SK-N-SH (cell line): ENCODE measurements at places on chromosomes 7 and 10. TPM values are rescaled to one million over a fixed set of nuclear protein-coding genes. Genes with fewer than 3 reads are reported as not detected.

HSPA12A gene
- 2.9 and 3.3 TPM in 2 replicates for polyA plus RNA-seq

- no peak overlapping the region for H3K27ac ChIP-seq
- no peaks in the 10 kb centered on the region for H3K27me3 ChIP-seq
- H3K4me3 ChIP-seq, result no peak overlapping the region
- no peaks in the 10 kb centered on the region for H3K36me3 ChIP-seq
- DNase-seq, result no peak
These were observed 66.5 kb upstream of the SLC35G1 start for GRCh38 chr10:93827056-93827804.

- H3K36me3 ChIP-seq, result no peaks in the 10 kb centered on the region
- H3K27me3 ChIP-seq, result no peaks in the 10 kb centered on the region
- H3K4me1 ChIP-seq, result peaks cover 17% of the 10 kb centered on the region; the same call in 1 of the 2 replicates
- no peak overlapping the region for H3K27ac ChIP-seq
- DNase-seq, result no peak
These were observed 109.8 kb downstream of the SH3PXD2A start for GRCh38 chr10:103745341-103746247.

DNA sequence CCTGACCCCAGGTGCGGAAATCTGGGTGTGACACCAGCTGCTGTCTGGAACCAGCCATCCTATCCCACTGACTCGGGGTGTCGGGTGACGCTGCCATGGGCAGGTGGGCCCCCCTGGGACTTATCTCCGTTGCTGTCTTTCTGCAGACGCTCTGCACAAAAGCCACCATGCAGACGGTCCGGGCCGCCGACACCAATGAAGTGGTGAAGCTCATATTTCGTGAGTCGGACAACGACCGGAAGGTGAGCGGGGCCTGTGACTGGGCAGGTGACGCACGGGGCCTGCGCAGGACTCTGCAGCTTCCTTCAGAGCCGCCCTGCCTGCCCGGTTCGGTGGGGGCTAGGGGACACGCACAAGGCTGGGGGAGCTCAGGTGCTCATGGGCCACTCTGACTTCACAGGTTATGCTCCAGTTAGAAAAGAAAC lies 36.6 kb downstream of the NKX6-2 start:
- no peak overlapping the region for H3K27ac ChIP-seq
- no peaks in the 10 kb centered on the region; the same call in 1 of the 2 replicates for H3K36me3 ChIP-seq
- no peak overlapping the region for H3K4me3 ChIP-seq
- DNase-seq, result no peak
- no peaks in the 10 kb centered on the region for H3K27me3 ChIP-seq

DNA sequence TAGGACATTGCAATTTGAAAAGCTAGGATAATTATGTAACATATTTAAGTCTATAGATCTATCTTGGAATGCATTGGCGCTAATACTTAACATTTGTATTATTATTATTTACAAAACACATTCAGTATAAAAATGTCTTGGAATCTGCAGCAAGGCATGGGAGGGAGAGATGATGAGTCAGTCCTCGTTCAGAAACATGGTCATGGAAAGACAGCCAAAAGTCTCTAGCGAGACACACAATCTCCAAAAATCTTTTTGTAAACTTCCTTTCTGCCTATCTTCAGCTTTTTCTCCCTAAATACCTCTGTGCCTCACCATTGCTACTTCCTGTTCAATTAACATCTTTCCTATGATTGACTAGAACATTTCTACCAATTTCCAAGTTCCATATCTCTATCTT lies 188.4 kb upstream of the CACNA2D1 start:
- no peaks in the 10 kb centered on the region for H3K4me1 ChIP-seq
- H3K27me3 ChIP-seq, result no peaks in the 10 kb centered on the region
- no peak overlapping the region for H3K27ac ChIP-seq
- no peak for DNase-seq
- no peak overlapping the region for H3K4me3 ChIP-seq

DNA sequence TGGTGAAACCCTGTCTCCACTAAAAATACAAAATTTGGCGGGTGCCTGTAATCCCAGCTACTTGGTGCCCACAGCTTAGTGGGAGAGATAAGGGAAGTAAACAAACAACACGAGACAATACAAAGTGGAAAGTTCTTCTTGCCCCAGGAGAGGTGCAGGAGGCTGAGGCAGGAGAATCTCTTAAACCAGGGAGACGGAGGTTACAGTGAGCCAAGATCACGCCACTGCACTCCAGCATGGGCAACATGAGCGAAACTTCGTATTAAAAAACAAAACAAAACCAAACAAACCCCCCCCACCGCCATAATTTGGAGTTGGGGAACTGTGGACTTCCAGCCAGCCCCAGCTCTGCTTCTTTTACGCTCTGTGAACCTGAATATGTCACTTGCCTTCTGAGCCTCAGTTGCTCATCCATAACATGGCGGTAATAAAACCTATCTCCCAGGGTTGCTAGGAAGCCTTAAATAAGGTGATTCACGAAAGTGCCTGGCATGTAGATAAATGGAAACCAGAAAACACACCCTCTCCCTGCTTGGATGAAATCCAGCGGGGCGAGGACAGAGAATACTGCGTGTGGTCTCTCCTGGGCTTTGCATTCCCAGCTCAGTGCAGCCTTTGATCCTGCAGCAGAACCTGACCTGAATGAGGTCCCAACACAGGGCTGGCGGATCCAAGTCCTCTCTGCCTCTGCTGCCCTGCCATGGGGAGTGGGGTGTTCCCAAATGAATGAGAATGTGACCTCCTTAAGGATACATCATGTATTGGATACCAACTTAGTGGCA lies 10.2 kb downstream of the MLXIPL start:
- H3K4me3 ChIP-seq, result no peak overlapping the region
- DNase-seq, result no peak
- no peaks in the 10 kb centered on the region for H3K4me1 ChIP-seq
- no peaks in the 10 kb centered on the region for H3K36me3 ChIP-seq
- no peak overlapping the region for H3K27ac ChIP-seq

GRCh38 chr7:126856691-126857291 lies 395.9 kb downstream of the GRM8 start:
- H3K27me3 ChIP-seq, result no peaks in the 10 kb centered on the region
- no peaks in the 10 kb centered on the region for H3K4me1 ChIP-seq
- DNase-seq, result no peak
- no peaks in the 10 kb centered on the region for H3K36me3 ChIP-seq
- no peak overlapping the region for H3K4me3 ChIP-seq
- no peak overlapping the region for H3K27ac ChIP-seq

- H3K36me3 ChIP-seq, result no peaks in the 10 kb centered on the region
- no peak overlapping the region; the same call in 1 of the 2 replicates for H3K27ac ChIP-seq
- H3K27me3 ChIP-seq, result no peaks in the 10 kb centered on the region
- peak; percentile 88 for DNase-seq
- peaks cover 13% of the 10 kb centered on the region for H3K4me1 ChIP-seq
These were observed 49.2 kb downstream of the CHST3 start for GRCh38 chr10:72013202-72013945.

UCMA gene
- polyA plus RNA-seq, result not detected in 2 replicates

GRCh38 chr10:34985823-34986222 lies 104.3 kb downstream of the CUL2 start:
- H3K27ac ChIP-seq, result no peak overlapping the region
- no peak for DNase-seq
- no peaks in the 10 kb centered on the region for H3K27me3 ChIP-seq
- H3K4me1 ChIP-seq, result no peaks in the 10 kb centered on the region

DNA sequence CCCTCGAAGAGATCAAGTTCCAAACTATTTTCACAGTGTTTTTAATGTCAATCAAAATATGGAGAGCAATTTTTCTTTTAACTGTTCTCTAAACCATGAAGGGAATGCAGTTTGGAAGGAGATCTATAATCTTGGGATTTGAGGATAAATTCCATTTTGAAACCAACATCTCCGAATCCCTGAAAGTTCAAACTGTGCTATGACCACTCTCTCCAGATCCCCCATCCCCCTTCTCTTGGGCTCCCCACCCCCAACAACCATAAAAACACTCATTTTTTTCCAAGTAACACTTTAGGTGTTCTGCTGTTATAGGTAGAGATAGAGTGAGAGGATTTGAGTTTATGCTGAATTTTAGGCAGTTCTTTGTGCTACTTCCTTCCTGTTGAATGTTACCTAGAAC lies 1.7 kb downstream of the CALD1 start:
- H3K36me3 ChIP-seq, result peaks cover 43% of the 10 kb centered on the region
- H3K27me3 ChIP-seq, result no peaks in the 10 kb centered on the region
- H3K4me3 ChIP-seq, result peak overlapping the region; percentile 74
- H3K27ac ChIP-seq, result peak overlapping the region; percentile 87

SPACDR gene
- 0.93 and 1.5 TPM in 2 replicates for polyA plus RNA-seq
